ENCODE measurements at places on chromosomes 7 and 10.
A peak's percentile ranks its signal among the peaks of the same experiment; 100 is the strongest.

DNA sequence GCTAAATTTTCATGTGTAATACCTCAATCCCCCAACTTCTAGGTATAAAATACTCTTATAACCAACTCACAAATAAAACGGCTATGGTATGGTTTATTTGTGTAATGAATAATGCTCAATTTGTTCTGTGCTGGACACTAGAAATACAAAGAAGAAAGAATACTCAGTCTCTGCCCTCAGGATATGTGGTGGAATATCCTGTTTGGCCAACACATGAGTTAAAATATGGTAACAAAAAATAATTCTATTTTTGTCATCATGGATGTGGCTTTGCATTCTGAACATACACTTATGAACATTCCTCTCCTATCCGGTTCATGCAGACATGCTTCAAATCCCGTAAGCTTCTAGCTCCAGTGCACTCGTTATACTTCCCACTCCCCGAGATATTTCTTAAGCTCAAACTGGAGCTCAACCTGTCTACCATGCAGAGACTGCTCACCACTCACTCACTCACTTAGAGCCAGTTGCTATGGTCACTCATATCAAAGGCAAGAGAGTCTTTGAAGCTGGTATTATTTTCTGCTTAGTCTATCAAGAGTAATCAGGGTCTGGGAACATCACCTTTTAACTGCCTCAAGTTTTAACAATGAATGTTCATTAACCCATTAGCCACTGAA, 53.8 kb upstream of the SLC16A12 start:
- no peak for DNase-seq

- peak; percentile 69 for DNase-seq
Observed at GRCh38 chr7:88040694-88041093, 106.6 kb downstream of the ADAM22 start.

DNA sequence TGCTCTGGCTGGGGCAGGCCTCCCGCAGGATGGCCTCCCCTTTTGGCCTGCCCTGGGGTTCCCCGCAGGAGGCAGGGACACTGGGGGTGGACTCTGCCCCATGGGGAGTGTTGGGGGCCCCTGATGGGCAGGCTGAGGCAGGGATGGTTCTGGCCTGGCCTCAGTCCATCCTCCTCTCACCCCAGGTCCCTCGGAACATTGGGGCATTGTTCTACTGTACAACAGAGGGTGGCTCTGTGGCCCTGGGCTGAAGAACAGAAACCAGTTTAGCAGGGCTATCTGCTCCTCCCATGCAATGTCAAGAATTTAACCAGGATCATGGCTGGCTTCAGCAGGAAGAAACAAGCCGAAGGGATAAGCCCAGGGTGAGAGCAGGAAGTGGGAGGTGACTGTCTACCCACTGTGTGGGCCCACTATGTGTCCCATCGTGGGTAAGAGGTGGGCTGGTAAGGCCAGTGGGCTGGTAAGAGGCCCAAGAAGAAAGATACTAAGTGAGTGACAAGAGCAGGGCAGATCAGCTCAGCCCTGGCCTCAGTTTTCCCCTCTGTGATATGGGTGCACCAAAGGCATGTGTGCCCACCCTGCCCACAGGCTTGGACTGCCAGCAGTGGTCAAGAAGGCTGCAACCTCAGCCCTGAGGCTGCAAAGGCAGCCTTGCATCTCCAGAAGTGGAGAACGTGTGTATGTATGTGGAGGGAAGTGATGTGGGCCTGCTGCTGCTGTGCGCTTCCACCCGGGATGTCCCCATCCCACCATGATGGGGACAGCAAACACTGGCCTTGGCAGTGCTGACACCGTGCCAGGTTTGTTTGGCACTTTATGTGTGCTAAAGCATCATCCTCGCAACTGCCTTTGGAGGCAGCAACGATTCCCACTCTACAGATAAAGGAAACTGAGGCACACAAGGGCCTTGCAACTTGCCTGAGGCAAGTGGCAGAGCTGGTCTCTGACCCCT, 138.9 kb downstream of the SH3PXD2A start:
- peak; percentile 39 for DNase-seq

DNA sequence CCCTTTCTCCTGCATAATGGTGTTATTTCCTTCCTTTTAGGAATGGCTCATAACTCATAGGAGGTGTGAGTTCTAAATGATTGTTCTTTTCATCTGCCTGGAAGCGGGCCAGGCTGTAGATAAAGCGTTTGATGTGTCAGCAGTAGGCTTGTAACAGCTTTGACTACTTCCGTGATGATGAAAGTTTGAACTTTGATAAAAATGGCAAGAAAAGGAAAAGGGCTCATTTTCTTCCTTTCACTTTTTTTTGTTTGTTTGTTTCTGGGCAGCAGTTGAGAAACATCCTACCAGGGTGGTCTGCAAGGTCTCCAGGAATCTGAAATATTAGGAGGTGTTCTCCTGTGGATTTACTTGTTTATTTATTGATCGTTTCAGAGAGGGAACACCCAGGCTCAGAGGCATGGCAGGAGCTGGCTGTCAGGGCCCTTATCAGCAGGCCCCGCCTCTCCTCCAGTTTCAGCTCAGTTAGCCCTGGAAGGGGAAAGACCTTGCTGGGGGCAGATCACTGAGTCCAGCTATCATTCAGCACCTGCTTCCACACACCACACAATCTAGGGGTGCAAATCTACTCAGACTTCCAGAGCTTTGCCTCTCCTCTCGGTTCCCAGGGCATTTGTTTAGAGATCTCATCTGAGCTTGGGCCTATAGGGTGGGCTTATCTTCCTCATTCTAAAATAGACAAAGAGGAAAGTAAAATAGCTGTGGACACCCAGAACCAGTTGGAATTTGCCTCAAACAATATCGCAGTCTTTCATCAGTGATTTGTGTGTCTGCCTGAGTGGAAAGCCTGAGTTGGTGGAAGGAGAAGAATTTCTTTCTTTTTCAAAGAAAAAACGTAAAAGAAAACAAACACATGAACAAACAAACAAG, 130.9 kb downstream of the BMPER start:
- peak; percentile 25 for DNase-seq

GRCh38 chr10:100670828-100671479, 74.4 kb upstream of the PAX2 start:
- DNase-seq, result peak; percentile 38

- no peak for DNase-seq
Observed at GRCh38 chr10:83965473-83965872, 173.8 kb upstream of the GHITM start.

GRCh38 chr10:75195035-75195763, 15.4 kb upstream of the VDAC2 start:
- DNase-seq, result peak; percentile 39

- no peak for DNase-seq
Observed at GRCh38 chr7:117264716-117265115, 58.1 kb downstream of the WNT2 start.

- peak; percentile 9 for DNase-seq
Observed at GRCh38 chr7:120873401-120873800, 15.5 kb upstream of the TSPAN12 start.

DNA sequence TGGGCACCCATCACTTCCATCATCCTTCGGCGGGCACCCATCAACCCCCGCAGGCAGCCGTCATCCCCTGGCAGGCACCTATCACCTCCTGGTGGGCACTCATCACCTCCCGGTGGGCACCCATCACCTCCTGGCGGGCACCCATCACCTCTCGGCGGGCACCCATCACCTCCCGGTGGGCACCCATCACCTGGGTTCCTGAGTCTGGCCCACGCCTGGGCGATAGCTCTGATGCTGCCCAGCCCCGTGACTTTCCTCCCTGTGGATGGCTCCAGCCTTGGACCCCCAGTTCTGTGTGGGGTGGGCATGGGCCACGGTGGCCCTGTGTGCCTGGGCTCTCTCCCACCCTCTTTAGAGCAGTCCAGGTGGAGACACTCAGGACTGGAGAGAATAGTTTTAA, 29.0 kb downstream of the PFKFB3 start:
- no peak for DNase-seq

GRCh38 chr7:18337048-18337809, 158.3 kb upstream of the HDAC9 start:
- DNase-seq, result no peak

DNA sequence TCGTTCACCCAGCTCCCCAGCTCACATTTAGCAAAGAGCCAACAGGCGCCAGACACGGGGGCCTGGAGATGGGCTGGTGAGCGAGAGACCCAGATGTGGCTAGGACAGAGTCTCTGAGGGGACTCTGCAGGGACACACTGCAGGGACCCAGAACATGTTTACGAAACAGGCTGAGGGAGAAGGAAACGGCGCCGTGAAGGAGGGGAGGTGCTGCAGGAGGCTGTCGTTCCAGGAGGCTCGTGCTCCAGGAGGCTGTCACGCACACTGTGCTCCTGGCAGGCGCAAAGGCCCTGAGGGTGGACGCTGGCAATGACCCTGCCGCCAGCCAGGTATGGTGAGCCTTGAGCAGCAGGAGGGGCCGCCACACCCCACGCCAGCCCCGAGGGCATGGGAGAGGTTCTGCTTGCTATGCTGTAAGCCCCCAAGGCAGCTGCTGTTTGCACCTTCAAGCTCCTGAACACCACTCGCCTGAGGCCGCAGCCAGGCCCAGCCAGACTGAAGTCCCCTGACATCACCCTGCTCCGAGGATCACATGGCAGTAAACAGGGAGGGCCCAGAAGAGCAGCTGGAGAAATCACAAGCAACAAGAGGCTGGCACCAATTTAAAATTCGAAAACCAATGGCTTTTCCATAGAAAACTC, 27.3 kb downstream of the ADAP1 start:
- DNase-seq, result no peak

DNA sequence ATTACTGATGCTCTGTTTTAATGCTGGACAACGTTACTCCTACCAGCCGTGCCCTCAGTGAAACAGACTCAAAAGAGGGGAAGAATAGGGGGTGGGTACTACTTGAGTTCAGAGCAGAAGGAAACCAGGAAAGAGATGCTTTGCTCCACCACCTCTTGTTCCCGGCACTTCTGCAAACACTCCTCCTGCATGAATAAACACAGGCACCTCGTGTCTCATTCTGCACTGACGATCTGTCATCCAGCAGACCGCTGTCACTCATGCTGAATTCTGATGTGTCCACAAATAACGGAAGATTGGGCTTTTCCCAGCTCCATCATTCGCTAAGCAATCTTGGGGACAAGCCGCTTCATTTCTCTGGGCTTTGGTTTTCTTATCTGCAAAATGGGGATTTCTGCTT, 26.7 kb downstream of the YWHAG start:
- DNase-seq, result peak; percentile 39

DNA sequence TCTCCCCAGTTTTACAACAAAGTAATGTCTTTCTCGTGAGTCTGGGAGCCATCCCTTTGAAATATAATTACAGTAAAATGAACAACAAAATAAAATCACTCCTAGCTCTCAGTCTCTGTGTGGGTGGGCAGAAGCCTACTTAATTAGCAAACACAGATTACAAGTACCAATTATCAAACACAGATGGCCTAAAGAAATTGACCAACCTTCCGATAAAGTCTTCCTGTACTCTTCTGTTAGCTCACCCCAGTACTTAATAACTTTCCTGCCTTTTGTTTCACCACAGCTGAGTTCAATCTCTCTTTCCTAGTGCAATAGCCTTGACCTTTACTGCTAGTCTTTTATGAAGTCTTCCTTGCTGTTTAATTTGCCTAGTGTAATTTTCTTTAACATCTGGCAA, 719.2 kb upstream of the MBL2 start:
- no peak for DNase-seq

DNA sequence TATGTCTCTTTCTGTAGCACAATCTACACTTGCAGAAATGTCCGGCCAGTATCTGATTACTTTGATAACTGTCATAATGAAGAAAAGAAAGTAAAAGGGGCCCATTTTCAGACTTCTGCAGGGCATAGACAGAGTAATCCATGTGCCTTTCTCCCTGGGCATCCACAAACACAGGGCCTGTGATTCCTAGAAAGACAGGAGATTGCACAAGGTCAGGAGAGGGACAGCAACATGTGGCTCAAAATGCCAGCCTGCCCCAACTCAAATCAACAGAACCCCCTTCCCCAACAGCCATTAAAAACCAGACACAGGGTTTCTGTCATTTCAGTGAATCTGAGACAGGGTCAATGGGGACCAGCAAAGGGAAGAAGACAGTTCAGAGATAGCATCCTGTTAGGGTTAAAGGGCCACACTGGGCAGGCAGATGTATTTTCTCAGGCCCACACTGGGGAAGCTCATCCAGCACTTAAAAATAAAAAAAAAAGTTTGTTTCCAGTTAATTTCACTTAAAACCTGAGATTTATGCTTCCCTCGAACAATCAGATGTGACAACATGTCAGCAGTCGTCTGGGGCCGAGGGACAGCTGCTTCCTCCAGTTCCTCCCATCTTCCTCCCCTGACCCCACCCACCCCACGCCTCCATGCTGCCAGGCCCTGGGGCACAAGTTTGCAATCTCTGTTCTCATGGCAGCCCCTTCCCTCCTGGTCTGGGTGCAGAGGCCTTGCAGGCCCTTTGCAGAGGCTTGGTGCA, 30.7 kb upstream of the ACSL5 start:
- DNase-seq, result no peak

DNA sequence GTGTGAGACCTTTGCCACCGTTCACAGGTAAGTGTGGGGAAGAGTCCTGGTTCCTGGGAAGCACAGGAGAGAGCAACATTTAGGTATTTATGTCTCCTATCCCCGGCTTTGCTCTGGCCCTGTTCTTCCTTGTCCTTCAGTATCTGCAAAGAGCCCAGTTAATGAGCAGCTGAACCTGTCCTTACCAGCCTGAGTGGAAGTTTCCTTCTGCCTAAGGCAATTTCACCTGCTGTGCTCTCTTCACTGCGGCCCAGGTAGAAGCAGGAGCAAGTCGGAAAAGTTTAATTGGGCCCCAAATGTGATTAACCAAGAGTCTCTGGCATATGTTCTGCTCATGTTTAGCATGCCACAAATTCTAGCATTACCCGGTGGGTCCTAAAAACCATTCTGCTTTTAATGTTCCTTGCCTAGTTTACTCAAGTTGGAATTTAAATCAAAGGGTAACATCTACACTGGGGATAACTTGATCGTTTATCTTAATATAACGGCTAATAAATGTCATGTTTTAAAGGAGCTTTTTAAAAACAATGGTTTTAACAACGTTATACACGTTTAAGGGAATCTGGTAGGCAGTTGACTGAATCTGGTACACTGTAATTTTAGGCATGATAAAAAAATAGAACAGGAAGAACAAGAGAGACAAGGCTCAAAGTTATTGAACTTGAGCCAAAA, 817.1 kb downstream of the TYW1 start:
- DNase-seq, result no peak

DNA sequence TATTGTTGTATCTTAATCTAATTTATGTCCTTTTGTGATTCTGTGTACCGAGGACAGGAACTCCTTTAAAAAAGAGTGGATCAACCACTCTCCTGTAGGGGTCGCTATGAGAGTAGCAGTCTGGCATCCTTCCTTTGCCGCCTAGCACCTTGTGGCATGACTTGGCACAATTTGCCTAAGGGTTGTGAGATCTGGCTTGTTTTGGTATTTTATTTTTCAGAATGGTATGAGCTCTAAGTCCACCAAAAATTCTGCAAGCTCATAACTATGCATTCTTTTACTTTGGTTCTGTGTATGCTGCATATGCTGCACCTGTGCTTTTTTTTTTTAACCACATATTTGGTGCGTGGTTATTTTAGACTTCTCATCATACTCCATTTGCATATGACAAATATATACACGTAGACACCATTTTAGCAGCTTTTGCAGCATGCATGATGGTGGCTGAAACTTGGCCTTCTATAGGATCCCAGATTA, 112.8 kb downstream of the CDK14 start:
- DNase-seq, result peak; percentile 64

Data from kidney tubule cell (primary cell).